Hypothalamus (tissue), 51 donors: ENCODE measurements at places on chromosomes 11 and 22.

DNA sequence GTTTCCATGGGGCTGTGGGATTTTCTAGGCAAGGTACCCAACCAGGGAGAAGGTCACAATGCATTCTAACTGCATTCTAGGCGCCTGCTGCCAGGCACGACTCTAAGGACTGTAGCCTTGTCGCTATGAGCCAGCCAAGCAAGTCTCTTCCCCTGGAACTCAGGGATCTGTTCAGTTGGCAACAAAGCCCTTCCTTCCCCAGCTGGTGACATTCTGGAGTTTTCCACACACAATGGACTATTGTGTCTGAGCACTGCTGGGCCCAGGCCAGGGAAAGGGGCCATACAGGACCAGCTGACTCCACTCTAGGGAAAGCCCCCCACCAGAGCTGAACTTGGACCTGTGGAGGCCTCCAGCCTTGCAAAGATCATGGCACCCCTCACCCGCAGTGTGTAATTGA lies 116.8 kb downstream of the RRAS2 start:
- DNase-seq: peak; percentile 60

GRCh38 chr11:88583251-88583650 lies 245.7 kb upstream of the CTSC start:
- DNase-seq: no peak

DNA sequence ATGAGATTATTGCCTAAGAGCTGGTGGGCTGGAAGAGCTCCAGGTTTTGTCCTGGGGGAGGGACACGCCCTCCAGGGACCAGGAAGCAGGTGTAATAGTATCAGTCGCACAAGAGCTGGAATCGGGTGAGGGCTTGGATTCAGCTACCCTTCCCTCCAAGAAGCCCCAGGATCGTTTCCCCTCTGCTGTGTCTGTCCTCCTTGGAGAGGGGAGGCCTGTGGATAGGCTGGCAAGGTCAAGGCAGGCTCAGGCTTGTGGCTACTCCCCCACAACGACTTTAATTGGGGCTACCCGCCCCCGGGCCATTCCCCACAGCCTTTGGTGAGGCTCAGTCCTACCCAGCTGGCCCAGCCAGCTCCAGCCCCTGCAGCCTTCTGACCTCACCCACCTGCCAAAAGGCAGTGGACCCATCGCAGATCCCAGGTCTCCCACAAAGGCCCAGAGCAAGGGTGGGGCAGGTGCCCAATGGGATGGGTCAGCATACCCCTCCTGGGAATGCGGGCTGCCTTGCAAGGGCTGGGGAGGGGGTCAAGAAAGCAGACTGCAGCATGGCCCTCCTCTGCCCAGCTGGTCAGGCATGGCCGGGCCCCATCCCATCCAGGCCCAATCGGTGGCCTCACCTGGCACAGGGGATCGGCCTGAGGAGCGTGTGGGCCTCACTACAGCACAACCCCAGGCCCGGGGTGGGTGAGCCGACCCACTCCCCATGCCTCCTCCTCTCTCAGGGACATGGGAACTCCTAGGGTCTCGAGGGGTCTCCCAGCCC lies 1.0 kb downstream of the CTSD start:
- no peak for DNase-seq

GRCh38 chr11:88281317-88281712 lies 56.2 kb downstream of the CTSC start:
- DNase-seq: no peak

DNA sequence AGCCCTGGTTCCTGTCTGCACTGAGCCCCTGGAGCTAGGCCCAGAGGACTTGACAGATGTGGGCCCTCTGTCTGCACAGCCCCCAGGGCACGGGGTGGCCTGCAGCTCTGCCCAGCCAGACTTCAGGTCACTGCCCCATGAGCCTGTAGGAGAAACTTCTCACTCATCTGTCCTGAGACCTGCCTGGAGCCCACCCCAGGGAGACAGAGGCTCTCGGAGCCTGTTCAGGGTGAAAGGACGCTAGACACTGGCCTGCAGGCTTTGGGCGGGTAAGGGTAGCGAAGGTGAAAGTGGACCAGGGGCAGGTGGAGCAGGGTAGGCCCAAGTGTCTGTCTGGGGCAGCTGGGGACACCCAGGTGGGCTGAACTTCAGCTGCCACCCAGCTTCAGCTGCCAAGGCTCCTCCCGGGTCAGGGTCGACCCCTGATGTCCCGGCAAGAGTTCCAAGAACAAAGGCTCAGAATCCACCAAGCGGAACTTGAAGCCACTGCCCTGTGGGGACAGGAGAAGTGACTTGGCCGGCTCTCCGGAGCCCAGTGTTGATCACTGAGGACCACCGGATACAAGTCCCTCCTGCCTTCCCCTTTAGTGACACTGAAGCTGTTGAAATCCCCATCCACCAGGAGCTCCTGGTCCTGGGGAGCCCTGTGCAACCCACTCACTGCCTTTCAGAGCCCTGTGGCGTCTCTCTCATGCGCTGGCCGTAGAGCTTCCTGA lies 90.3 kb downstream of the KCNQ1 start:
- DNase-seq: no peak

DNA sequence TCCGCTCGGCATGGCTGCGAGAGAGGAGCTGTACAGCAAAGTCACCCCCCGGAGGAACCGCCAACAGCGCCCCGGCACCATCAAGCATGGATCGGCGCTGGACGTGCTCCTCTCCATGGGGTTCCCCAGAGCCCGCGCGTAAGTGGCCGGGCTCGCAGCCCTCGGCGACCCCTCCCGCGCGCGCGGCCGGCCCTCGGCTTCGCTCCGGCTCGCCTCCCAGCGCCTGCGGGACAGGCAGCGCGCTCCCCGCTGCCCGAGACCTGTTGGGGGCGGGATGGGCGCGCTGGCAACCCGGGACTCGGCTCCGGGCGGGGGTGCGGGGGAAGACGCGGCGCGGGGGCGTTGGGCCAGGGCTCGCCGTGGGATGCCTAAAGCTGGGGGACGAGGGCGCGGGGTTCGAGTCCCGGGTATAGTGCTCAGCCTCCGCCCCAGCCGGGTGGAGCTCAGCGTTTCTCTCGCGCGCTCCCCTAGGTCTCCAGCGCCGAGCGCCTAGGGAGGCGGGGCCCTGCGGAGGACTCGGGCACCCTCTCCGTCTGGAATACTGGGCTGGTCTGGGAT lies 630 bp downstream of the UBASH3B start:
- DNase-seq: peak; percentile 48

- DNase-seq: no peak
Measured at GRCh38 chr22:17971711-17972110, 52.6 kb downstream of the MICAL3 start.

DNA sequence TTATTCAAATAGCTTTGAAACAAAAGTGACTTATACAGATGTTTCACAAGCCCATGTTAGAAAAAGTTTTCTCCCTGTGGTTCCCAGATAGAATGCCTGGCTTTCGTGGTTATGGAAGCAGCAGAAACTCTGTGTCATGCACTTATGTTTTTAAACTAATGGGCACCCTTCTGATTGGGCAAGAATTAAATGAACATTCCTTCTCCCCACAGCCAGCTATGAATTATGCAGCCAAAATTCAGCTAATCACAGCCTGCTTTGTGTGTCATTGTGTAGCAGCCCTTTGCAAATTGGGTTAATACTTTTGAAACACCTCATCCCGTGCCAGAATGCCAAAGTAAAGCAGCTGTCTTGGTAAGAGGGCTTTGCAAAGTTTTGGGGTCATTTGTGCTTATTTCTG lies 46.9 kb downstream of the PANX1 start:
- no peak for DNase-seq
